Activated naive CD8-positive, alpha-beta T cell treated with anti-CD3 and anti-CD28 coated beads, Interleukin-2, amount 10 ng/mL, durations not matched to agents 7 days and 5 days (primary cell): ENCODE measurements at places on chromosomes 7 and 10. TPM values are rescaled to one million over a fixed set of nuclear protein-coding genes. Genes with fewer than 3 reads are reported as not detected.

Gene ITIH5
- total RNA-seq, result not detected

Gene LRRTM3
- not detected for total RNA-seq

Gene LIPM
- not detected for total RNA-seq

Gene GRID1
- total RNA-seq, result not detected

Gene MRPS16
- 73.5 TPM for total RNA-seq

Gene ANKRD30A
- total RNA-seq, result not detected

Gene CYP17A1
- total RNA-seq, result not detected

Gene CCL26
- not detected for total RNA-seq

Gene SPDYE9
- not detected for total RNA-seq

Gene ATG9B
- 11.6 TPM for total RNA-seq

Gene NHLRC2
- 26.5 TPM for total RNA-seq

Gene ASB13
- 9.9 TPM for total RNA-seq

Gene CRTAC1
- total RNA-seq, result not detected

Gene ACTL6B
- total RNA-seq, result not detected

Gene IL2RA
- total RNA-seq, result 184 TPM

Gene WEE2
- total RNA-seq, result not detected

Gene ANXA8
- total RNA-seq, result 0.19 TPM

Gene TMEM270
- not detected for total RNA-seq

Gene ITGB8
- not detected for total RNA-seq

Gene TRIM50
- total RNA-seq, result not detected

Gene SKIDA1
- 0.58 TPM for total RNA-seq

Gene SCIN
- 0.77 TPM for total RNA-seq

Gene CH25H
- total RNA-seq, result not detected

Gene PDE6C
- not detected for total RNA-seq

Gene CACNA2D1
- total RNA-seq, result not detected

Gene CHN2
- 7.2 TPM for total RNA-seq

Gene POR
- total RNA-seq, result 61.5 TPM

Gene PROSER2
- 1.0 TPM for total RNA-seq

Gene ACSM6
- total RNA-seq, result not detected

Gene NYAP1
- 0.42 TPM for total RNA-seq

Gene PIK3CG
- 54.1 TPM for total RNA-seq

Gene SSC4D
- 0.42 TPM for total RNA-seq

Gene JMJD1C
- 94.4 TPM for total RNA-seq

Gene BTBD16
- total RNA-seq, result not detected

Gene CNTNAP2
- total RNA-seq, result not detected

Gene ITIH2
- not detected for total RNA-seq

Gene PRLHR
- not detected for total RNA-seq

Gene YWHAG
- total RNA-seq, result 66.5 TPM

Gene PRF1
- total RNA-seq, result 165 TPM

Gene TDRD1
- total RNA-seq, result 0.20 TPM

Gene NOS3
- 12.5 TPM for total RNA-seq

Gene TMEM229A
- total RNA-seq, result not detected

Gene AASS
- 2.1 TPM for total RNA-seq

Gene TUBAL3
- not detected for total RNA-seq

Gene ANKRD61
- total RNA-seq, result not detected

Gene OIT3
- not detected for total RNA-seq

Gene GIMAP6
- total RNA-seq, result 130 TPM

Gene HSPA12A
- 0.09 TPM for total RNA-seq

Gene OPN1SW
- not detected for total RNA-seq

Gene CFTR
- total RNA-seq, result not detected

Gene GARIN1A
- total RNA-seq, result 1.9 TPM

Gene FAM25G
- not detected for total RNA-seq

Gene OTUD1
- total RNA-seq, result 21.0 TPM

Gene UBTD1
- 1.1 TPM for total RNA-seq

Gene DPYSL4
- total RNA-seq, result 8.5 TPM

Gene HYAL4
- not detected for total RNA-seq
